Effector memory CD8-positive, alpha-beta T cell (primary cell): ENCODE measurements at places on chromosomes 2 and 18.

GRCh38 chr18:29123706-29124530 lies 947.0 kb upstream of the CDH2 start:
- no peak for DNase-seq

DNA sequence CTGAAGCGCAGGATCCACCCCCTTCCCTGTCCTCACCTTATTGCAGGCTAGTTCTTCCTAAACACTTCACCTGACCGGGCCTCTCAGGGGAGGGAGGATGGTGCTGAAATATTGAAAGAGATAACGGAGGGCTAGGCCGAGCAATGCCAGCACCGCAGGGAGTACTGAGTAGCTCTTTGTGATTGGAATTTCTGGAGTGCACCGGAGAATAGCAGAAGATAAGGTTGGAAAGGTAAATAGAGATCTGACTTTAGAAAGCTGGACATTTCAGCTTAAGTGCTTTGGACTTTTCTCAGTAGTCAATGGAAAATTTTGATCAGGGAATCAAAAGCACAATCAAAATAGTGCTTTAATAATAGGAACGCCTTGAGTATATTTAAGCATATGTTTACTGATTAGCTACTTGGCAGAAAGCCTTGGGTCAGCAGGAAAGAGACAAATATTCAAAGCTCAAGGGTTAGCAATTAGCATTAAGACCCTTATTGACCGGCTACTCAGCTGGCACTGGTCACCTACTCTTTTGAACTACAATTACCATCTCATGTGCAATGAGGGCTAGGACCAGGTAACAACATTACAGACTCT lies 142.9 kb upstream of the NDUFV2 start:
- no peak for DNase-seq

DNA sequence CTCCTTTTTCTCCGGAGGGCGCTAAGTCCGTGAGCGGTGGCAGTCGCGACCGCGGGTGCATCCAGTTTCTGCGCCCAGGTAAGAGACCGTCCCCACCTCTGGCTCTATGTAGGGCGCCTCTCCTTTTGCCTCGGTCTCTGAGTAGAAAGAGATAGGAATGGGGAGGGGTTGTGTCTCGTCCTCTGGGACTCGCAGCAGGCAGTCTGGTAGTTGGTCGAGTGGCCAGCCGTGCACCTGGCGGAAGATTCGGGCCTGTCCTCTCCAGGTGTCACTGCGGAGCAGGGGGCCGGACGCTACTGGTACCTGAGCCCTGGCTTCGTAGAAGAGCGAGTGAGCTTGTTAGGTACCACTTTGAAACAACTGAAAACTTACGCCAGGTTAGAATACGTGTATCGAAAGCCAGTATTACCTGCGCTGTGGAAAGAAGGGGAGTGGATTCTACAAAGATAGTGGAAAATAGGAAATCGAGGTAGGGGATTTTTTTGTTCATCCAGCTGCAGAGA lies 403 bp downstream of the MAP2 start:
- DNase-seq: no peak

DNA sequence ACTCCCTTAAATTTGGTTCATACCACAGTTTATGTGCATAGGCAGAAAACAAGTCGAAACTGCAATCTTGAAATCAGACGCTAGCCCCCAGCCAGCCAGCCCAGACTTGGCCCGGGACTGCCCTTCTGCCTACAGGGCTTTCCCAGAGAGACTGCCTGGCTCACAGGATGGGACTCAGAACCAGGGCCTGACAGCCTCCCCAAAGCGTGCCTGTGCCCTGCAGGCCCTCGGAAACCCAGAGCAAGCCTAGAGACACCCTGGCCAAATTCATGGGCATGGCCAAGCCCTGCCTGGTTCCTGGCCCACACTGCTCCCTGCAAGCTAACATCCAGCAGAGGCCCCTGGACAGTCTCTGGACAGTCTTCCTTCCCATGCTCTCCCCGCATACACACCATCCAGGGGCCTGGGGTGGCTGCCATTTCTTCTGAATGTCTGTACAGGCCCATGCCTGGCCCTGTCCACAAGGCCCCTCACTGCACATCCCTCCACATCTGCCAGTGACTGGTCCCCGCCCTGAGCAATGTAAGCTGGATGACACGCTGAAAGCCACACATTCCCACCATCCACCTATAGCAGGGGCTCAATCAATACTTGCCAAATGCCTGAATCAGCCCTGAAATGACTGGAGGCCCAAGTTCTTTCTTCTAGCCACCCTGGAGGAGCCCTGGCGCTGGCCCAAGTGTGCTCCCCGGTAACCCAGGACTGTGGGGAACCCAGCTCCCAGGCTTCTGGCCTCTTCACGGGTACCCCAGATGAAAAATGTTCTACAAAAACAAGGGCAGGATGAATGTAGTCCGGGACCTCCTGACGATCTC lies 73.1 kb downstream of the HDAC4 start:
- no peak for DNase-seq

DNA sequence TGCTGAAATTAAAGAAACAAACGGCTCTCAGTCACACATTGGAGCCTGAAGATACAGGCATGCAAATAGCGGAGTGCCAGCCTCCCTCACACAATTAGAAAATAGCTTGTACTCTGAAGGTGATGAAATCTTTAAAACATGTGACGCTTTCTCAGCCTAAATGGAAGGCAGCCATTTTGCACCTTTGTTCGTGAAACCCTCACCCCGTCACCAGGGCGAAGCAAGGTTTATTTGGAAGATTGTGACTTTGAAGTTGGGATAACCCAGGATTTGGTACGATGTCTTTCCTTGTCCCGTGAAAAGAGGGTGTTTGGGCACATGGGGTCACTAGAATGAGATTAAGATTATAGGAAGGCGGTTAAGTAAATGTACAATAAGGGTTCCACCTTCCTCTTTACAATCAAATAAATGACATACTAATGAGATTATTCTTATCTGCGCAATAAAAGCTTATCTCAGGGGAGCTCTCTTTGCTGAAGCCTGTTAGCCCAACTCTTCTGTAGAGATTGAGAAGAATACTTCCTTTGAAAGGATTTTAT lies 4.2 kb downstream of the SH3BP4 start:
- DNase-seq: no peak

GRCh38 chr2:2530334-2530733 lies 199.3 kb upstream of the MYT1L start:
- no peak for DNase-seq

- DNase-seq: no peak
Observed at GRCh38 chr2:17106418-17106817, 411.8 kb downstream of the RAD51AP2 start.

GRCh38 chr2:105886687-105887086 lies 142.0 kb downstream of the NCK2 start:
- no peak for DNase-seq

GRCh38 chr2:188158337-188159100 lies 133.2 kb upstream of the GULP1 start:
- no peak for DNase-seq

DNA sequence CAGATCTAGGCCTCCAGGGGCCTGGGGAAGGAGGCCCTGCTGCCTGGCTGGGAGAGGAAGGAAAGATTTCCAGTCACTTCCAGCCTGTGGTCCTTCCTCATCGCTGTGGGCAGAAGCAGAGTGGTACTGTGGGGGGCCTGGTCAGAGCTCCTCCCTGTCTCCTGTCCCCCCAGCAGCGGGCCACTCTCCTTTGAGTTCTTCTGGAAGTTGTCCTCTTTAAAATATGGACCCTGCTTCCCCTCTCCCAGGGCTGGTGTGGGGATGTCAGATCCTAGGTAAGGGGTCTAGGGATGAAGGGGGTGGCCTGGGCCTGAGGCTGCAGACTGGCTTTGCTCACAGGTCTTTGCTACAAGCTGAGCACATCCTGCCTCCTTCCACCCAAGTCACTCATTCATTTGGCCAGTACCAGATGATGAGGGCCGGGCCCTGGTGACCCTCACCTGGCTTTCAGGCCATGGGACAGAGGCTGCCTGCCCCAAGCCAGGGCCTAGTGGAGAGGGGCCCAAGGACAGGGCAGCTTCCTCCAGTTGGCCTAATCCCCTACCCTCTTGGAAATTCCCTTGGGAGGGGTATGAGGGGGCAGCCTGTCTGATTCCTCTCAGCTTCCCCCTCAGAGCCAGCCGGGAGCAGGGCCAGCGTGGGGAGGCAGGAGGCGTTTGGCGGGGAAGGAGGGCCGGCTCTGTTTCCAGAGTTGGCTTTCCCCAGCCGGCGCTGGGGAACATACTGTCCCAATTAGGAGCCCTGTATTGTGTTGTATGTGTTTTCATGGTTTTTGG lies 231.9 kb downstream of the DYSF start:
- DNase-seq: no peak

GRCh38 chr2:103435010-103435409 lies 673.2 kb downstream of the TMEM182 start:
- no peak for DNase-seq

GRCh38 chr18:79260023-79260422 lies 135.7 kb upstream of the NFATC1 start:
- DNase-seq: no peak

GRCh38 chr2:189511960-189512319 lies 68.6 kb downstream of the SLC40A1 start:
- no peak for DNase-seq

- DNase-seq: no peak
Observed at GRCh38 chr2:128949360-128949759, 630.7 kb upstream of the HS6ST1 start.

- no peak for DNase-seq
Observed at GRCh38 chr2:147390475-147390874, 454.4 kb upstream of the ACVR2A start.

- no peak for DNase-seq
Observed at GRCh38 chr2:231390667-231391066, 4.8 kb upstream of the B3GNT7 start.

GRCh38 chr2:69090820-69091219 lies 77.8 kb downstream of the ANTXR1 start:
- DNase-seq: no peak

- no peak for DNase-seq
Observed at GRCh38 chr2:170227951-170228350, 50.0 kb downstream of the MYO3B start.

DNA sequence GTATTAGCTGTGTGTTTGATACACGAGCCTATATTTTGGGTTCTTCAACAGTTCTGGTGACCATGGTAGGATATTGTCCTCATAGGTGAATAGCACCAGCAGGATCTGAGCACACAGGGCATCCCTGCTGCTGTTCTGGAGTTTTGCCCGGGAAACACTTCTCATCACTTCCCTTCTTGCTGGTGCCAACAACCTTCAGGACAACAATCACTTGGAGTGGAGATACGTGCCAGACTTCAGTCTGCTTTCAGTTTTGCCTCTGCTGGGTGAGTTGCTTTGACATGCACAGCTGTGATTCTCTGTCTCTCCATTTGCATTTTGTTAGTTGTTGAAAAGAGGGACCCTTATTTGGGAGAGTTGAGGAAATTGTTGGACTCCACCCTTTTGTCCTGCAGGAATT lies 1347.2 kb upstream of the DDX18 start:
- DNase-seq: no peak

- no peak for DNase-seq
Observed at GRCh38 chr18:62788876-62789275, 73.5 kb downstream of the PHLPP1 start.

DNA sequence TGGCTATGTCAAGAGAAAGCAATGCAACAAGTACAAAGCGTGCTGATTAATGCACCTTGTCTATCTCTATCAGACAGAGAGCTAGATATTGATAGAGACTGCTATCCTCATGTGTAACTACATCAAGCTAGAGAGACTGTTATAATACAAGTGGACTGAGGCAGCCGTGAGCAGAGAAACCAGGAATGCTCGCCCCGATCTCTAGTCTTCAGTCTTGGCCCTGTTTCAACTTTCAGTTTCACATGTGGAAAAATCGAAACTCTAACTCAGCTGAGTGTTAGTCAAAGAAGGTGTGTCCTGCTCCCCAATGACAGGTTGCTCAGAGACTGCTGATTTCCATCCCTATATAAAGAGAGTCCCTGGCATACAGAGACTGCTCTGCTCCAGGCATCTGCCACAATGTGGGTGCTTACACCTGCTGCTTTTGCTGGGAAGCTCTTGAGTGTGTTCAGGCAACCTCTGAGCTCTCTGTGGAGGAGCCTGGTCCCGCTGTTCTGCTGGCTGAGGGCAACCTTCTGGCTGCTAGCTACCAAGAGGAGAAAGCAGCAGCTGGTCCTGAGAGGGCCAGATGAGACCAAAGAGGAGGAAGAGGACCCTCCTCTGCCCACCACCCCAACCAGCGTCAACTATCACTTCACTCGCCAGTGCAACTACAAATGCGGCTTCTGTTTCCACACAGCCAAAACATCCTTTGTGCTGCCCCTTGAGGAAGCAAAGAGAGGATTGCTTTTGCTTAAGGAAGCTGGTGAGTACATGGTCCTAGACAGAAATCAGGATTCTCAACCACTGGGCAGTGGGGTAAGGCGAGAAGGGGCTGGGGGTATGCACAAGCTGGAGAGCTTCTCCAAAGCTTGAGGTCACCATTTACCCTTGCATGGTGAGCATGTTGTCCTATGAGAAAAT lies at the start of gene RSAD2:
RSAD2 (plus strand) TSS at position 376 of the 903 bp plus-strand sequence; CDS start at position 400, 24 bp downstream.
- peak; percentile 11 for DNase-seq

GRCh38 chr18:71398531-71398930 lies 1109.7 kb downstream of the SOCS6 start:
- no peak for DNase-seq

GRCh38 chr2:240635998-240636547 lies 10.8 kb downstream of the GPR35 start:
- DNase-seq: no peak

DNA sequence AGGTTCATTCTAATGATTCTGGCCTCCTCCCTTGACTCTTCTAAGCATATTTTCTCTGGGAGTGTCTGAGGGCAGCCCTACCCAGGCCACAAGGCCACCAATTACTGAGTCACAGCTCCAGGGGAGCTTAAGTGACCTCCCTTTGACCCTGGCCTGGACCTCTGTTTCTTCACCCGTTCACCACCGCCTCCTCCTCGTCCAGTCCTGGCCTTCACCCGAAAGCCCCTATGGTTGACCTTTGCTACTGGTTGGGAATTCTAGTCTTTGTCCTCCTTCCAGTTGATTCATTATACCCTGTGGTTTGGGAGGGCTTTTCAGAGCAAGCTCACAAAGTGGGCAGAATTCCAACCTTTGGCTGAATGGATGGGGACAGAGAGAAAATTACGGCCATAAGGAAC lies 72.6 kb downstream of the NRP2 start:
- no peak for DNase-seq

GRCh38 chr2:14533131-14533757 lies 99.3 kb upstream of the LRATD1 start:
- DNase-seq: no peak

DNA sequence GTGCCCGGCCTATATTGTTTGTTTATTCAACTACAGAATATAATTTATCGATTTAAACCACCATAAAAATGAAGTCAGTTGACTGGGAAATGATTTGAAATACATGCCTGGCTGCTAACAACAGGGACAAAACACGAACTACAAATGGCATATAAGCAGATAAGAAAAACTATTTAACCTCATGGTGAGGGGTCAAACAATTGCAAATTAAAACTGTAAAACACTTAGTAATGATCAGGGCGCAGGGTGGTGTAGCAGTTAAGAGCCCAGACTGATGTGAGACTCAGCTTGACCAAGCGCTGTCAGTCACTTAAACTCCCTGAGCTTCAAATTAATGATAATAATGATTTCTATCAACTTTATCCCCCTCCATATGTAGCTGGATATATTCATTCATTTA lies 6.7 kb downstream of the MTHFD2 start:
- no peak for DNase-seq

GRCh38 chr18:30971338-30971956 lies 71.1 kb downstream of the DSC3 start:
- DNase-seq: no peak
